ENCODE measurements at places on chromosomes 11 and 22.

DNA sequence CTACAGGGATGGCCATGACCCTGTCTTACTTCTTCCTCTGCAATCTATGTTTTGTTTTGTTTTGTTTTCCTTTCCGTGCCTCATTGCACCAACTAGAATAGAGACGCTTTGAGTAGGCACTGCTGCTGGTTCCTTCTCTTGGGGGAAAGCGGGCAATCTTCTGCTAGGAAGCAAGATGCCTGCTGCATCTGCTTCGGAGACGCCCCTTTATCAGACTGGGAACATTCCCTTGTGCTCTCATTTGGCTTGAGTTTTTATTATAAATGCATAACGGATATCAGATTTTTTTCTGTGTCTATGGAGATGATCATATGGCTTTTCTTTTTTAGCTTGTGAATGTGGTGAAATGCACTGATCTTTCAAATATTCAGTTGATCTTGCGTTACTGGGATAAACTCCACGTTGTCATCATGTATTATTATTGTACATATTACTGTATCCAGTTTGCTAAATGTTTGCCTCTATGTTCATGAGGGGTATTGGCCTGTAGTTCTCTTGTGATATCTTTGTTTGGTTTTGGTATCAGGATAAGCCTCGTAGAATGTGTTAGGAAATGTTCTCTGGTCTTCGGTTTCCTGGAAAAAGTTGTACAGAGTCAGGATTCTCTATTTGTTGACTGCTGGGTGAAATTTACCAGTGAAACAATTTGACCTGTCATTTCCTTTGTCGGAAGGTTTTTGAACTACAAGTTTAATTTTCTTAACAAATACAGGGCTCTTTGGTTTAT is 23.4 kb upstream of the KRTAP5-6 start:
- DNase-seq, result no peak

- DNase-seq, result no peak
Observed at GRCh38 chr11:133951327-133952198, 5.2 kb downstream of the IGSF9B start.

- no peak for DNase-seq
Observed at GRCh38 chr11:87176044-87176443, 138.3 kb downstream of the TMEM135 start.

- no peak for DNase-seq
Observed at GRCh38 chr11:43644621-43645299, 35.8 kb upstream of the HSD17B12 start.

- DNase-seq, result no peak
Observed at GRCh38 chr22:45478108-45478771, 24.4 kb upstream of the FBLN1 start.

DNA sequence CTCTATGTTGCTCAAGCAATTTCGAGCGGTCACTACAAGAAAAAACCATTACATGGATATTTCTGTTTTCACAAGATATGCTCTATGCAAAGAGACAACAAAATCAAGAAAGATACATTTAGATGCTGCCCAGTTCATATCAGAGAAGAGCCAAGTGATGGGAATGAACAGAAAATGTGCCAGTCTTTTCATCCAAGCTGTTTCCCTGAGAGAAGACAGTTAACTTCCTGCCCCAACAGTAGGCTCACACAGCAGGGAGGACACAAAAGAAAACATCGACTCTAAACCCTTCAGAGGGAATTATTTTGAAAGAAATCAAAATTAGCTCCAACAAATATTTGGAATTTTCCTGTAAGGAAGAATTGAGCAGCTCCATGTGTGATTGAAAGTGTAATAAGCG is 11.6 kb downstream of the JAML start:
- no peak for DNase-seq

DNA sequence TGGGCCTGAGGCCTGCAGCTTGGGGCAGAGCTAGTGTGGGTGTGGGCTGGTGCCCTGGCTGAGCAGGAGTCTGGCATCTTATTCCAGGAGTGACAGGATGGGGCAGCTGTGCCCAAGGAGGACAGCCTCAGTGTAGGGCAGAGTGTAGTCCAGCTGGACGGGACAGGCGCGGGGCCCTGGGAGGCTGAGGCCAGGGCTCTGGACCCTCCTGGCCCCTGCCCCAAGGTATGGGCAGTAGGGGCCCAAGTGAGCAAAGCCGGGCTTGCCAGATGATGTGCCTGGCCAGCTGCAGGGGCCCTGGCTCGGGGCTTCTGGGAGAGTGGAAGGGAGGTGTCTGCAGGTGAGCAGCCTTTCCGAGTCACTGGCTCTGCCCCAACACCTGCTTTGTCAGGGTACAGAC is 1190.9 kb downstream of the BRD1 start:
- DNase-seq, result no peak

DNA sequence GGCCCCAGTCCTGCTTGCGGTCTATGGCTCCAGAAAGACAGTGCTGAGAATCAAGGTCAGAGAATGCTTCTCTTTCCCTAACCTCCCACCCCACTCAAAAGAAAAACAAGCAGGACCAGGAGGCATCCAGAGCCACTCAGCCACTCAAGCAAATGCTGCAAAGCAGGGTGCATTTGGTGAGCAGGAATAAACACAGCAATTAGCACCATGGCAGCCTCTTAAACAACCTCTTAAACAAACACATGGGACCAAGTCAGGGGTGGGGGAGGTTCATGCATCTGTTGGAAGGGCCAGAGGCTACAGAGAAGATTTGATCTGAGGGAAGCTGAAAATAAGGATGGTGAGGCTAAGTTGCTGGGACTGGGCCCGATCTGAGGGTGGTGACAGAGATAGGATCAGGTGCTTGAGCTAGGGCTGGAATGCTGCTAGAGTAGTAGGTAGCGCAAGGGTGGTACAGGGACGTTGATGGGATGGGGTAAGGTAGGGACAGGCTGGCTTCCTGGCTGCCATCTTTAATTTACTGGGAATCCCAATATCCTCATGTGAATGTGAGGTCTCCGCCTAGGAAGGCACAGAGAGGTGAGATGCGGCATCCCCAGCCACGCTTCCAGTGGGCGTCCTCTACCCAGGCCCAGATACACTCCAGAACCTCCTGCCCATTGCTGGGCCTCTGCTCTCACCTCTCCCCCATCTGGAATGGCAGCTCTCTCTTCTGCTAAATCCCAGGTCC is 26.6 kb upstream of the LMO1 start:
- DNase-seq, result no peak

GRCh38 chr11:114984611-114985163 is 306.4 kb downstream of the NXPE2 start:
- no peak for DNase-seq

GRCh38 chr11:78379039-78379670 is 38.5 kb downstream of the GAB2 start:
- DNase-seq, result no peak

GRCh38 chr11:12975195-12975594 is 33.9 kb upstream of the RASSF10 start:
- no peak for DNase-seq

DNA sequence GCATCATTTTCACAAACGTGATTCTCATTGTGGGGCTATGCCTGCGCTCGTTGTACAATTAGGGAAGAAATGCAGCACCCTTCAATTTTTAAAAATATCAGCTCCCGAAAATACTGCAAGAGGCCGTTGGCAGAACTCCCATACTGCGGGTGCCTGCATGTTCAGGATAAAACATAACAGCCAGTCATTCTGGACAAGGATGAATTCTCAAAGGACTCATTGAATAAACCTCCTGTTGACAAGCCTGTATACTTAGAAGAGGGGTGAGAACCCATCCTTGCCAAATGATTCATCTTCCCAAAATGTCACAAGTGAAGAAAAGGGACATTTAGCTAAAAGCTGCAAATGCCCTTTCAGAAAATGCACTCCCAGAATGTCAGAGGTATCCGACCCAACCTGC is 141.9 kb downstream of the CSNK2A3 start:
- DNase-seq, result no peak

GRCh38 chr22:38208551-38208968 is 6.8 kb downstream of the MAFF start:
- no peak for DNase-seq

DNA sequence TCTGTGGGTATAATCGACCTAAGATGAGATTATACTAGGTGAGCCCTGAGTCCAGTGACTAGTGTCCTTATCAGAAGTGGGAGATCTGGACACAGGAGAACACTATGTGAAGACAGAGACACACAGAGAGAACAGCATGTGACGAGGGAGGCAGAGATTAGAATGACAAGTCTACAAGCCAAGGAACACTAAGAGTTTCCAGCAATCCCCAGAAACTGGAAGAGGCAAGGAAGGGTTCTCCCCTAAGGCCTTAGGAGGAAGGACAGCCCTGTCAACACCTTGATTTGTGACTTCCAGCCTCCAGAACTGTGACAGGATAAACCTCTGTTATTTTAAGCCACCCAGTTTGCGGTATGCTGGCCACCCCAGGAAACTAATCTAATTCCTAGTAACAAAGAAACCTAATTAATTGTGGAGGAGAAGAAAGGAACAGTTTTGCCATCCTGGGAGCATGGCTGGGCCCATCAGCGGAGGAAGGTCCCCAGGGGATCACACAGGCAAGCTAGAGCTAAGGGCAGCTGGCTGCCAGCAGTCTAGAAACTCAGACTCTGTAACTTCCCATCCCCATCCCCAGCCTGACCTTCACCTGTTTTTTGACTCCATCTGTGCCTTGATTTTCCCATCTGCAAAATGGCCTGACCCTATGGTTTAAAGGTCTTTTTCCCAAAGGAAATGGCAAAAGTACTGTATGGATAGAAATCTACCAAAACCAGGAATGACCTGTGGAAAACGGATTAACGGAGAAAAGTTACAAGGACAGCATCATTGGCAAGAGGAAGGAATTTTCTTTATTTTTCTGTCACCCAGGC is 10.3 kb upstream of the THOC5 start:
- no peak for DNase-seq

GRCh38 chr22:18056807-18057474 is 20.8 kb upstream of the PEX26 start:
- DNase-seq, result no peak
